CD8-positive, alpha-beta memory T cell (primary cell): ENCODE measurements at places on chromosomes 6 and 20. TPM values are rescaled to one million over a fixed set of nuclear protein-coding genes. Genes with fewer than 3 reads are reported as not detected.

The MUC22 gene
- total RNA-seq = not detected

The IL17F gene
- 0.84 TPM for total RNA-seq

The FAM135A gene
- total RNA-seq = 5.8 TPM

The BEND3 gene
- 7.6 TPM for total RNA-seq

DNA sequence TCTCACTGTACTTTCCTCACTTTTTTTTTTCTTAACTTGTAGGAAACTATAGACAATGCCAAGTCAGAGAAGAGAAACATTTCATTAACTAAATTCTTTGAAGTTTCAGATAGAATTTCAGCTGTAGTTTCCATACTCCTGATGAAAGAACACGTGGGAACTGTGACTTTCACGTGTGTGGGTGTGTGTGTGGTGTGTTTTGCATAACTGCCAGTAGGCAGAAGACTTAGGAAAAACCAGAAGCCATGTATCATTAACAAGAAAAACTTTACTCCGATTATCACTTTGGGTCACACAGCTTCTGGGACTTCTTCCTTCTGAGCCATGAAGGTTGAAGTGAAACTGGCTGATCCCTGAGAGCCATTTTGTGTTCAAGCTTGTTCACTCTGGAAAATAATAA is 483.3 kb downstream of the TFAP2B start:
- no peak overlapping the region for H3K4me3 ChIP-seq
- H3K4me1 ChIP-seq = no peaks in the 10 kb centered on the region
- H3K36me3 ChIP-seq = no peaks in the 10 kb centered on the region
- no peak for DNase-seq
- H3K27ac ChIP-seq = no peak overlapping the region

GRCh38 chr6:108228416-108228815 is 32.4 kb downstream of the SNX3 start:
- no peak overlapping the region for H3K27ac ChIP-seq
- no peak for DNase-seq
- no peak overlapping the region for H3K4me3 ChIP-seq

The ZSCAN12 gene
- total RNA-seq = 4.4 TPM

GRCh38 chr6:33702345-33702977 is 9.0 kb downstream of the UQCC2 start:
- peaks cover 14% of the 10 kb centered on the region for H3K4me1 ChIP-seq
- peaks cover 3% of the 10 kb centered on the region for H3K36me3 ChIP-seq
- no peaks in the 10 kb centered on the region for H3K27me3 ChIP-seq
- no peak for DNase-seq

The BTN1A1 gene
- 0.09 TPM for total RNA-seq

DNA sequence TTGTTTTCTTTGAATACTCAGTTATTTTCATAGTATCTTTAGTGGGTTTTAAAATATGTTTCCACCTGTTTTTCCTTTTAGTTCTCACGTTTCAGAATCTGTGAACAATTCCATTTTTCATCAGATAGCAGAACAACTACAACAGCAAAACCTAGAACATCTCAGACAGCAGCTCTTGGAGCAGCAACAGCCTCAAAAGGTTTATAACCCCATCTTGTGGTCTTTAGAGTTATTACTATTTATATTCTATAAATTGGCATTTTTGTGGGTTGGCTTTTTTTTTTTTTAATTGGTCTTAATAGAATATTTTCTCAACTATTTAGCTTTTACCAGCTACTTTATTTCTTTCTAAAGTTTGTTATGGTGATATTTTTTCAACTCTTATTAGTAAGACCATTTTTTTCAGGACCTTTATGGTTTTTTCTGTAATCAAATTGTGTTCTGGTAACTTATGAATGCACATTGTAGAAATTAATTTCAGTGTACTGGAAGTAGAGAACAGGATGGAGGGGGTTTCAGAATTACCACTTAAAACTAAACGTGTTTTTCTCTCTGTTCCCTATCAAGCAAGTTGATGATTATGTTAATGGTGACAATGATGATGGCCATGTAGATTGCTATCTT is 72.2 kb downstream of the SCAF8 start:
- no peak overlapping the region for H3K27ac ChIP-seq
- no peak overlapping the region for H3K4me3 ChIP-seq
- no peaks in the 10 kb centered on the region for H3K4me1 ChIP-seq
- H3K36me3 ChIP-seq = peaks cover 45% of the 10 kb centered on the region
- H3K27me3 ChIP-seq = no peaks in the 10 kb centered on the region
- no peak for DNase-seq
